ENCODE measurements at places on chromosomes 4 and X. TPM values are rescaled to one million over a fixed set of nuclear protein-coding genes. Genes with fewer than 3 reads are reported as not detected.

The NOX1 gene
- total RNA-seq, result not detected

The F9 gene
- not detected for total RNA-seq

The VCX3A gene
- not detected for total RNA-seq

The S100P gene
- total RNA-seq, result 0.31 TPM

The CLDN2 gene
- total RNA-seq, result not detected

The SLIT2 gene
- not detected for total RNA-seq

The CYTL1 gene
- 0.84 TPM for total RNA-seq

The TTC29 gene
- not detected for total RNA-seq

The POU4F2 gene
- not detected for total RNA-seq

The ITM2A gene
- 72.8 TPM for total RNA-seq

The BST1 gene
- total RNA-seq, result 76.4 TPM

The TENM3 gene
- total RNA-seq, result not detected

The NAAA gene
- 115 TPM for total RNA-seq

The TSPAN6 gene
- 0.94 TPM for total RNA-seq

The ABCG2 gene
- total RNA-seq, result 0.10 TPM

The ENAM gene
- not detected for total RNA-seq

The SPANXA2 gene
- total RNA-seq, result not detected

The CPEB2 gene
- total RNA-seq, result 20.6 TPM

The TNIP3 gene
- 0.73 TPM for total RNA-seq

The WNK3 gene
- 0.42 TPM for total RNA-seq

The TRIM75 gene
- total RNA-seq, result not detected

The MAMLD1 gene
- 0.10 TPM for total RNA-seq

The ASMT gene
- 0.73 TPM for total RNA-seq

The UGT2A1 gene
- total RNA-seq, result not detected

The SSR4 gene
- total RNA-seq, result 121 TPM

The FRMPD4 gene
- total RNA-seq, result not detected

All from mononuclear cell (primary cell).